ENCODE measurements at places on chromosomes 7 and 10. TPM values are rescaled to one million over a fixed set of nuclear protein-coding genes. Genes with fewer than 3 reads are reported as not detected.

The SPDYE9 gene
- not detected for total RNA-seq

The FAM25G gene
- total RNA-seq, result not detected

The CPN1 gene
- not detected for total RNA-seq

The AMZ1 gene
- total RNA-seq, result 2.5 TPM

DNA sequence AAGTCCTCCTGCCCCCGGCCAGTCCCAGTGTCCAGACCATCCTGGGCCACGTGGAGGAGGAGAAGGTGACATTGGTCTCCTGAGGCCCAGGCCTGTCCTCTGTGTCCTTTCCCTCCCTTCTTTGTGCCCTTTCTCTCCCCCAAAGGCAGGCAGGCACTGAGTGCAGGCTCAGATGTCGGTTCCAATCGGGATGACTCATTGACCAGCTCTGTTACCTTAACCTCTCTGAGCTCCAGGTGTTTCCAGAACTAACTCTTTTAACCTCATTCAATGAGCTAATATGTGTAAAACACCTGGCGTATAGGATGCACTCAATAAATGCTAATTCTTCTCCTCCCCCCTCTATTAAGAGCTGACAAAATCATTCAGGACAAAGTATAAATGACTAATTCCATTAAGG lies 25.7 kb downstream of the MACROH2A2 start:
- H3K4me1 ChIP-seq, result peaks cover 4% of the 10 kb centered on the region
- DNase-seq, result no peak
- H3K36me3 ChIP-seq, result no peaks in the 10 kb centered on the region
- H3K4me3 ChIP-seq, result no peak overlapping the region
- no peaks in the 10 kb centered on the region for H3K27me3 ChIP-seq
- H3K27ac ChIP-seq, result no peak overlapping the region

Measured in osteoblast (primary cell).